ENCODE measurements at places on chromosomes 12 and 14. TPM values are rescaled to one million over a fixed set of nuclear protein-coding genes. Genes with fewer than 3 reads are reported as not detected.

- peak; percentile 88 for DNase-seq
Observed at GRCh38 chr12:77685112-77685511, 145.6 kb upstream of the NAV3 start.

DNA sequence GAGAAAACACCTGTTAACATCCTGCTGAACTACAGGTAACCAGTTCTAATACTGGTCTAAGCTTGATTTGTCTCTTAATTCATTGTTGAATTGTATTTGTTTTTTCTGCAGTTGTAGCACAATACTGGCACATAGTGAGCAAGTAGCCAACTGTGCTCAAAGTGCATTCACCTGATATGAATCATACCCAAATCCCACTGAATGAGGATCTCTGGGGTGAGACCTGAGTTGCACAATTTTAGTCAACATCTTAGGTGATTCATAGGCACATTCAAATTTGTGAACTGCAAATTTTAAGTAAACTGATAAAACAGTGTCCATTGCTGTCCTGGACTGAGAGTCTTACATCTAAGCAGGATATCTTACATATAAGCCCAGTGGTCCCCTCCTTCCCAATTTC lies 12.8 kb downstream of the KCNC2 start:
- no peak for DNase-seq

DNA sequence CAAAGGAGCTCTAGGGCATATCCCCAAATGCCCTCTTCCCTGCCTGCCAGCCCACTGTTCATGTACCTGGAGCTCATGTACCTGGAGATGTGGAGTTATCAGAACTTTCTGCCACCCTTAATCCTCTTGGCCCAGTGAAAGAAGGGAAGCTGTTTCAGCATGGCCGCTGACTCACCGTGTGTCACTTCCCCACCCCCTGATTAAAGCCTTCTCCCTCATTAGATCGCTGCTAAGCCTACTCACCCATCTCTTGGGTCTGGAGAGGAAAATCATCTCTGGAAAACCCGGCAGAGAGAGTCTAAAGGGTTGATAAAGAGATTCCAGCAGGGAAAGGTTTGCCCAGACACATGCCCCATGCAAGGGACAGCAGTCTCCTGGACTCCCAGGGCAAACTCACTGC lies 4.5 kb upstream of the LTBP2 start:
- peak; percentile 83 for DNase-seq

DNA sequence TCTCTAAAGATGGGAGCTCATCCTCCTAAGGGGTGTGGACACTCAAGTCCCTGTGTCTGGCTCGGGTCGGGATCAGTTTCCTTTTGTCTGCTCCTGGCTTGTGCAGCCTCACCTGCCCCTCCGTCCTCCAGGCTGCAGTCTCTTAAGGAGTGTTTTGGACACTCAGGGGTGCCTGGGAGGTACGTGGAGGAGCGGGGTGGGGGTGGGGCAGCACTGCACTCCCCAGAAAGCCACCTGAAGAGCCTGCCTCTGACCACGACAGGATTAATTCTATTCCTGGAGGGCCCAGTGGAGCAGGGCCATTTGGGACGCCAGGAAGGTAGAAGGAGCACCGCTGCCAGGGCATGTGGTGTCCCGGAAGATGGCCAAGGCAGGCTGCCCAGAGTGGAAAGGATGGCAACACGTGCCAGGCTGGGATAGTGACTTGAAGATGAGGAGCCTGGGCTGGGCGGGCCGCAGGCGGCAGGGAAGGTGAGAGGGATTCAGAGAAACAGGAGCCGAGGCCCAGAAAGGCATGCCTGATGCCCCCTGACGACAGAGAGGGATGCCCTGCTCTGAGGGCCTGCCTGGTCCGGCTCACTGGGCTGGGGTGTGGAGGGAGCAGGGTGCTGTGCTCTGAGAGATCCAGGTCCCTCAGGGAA lies 14.8 kb upstream of the LRTM2 start:
- no peak for DNase-seq

DNA sequence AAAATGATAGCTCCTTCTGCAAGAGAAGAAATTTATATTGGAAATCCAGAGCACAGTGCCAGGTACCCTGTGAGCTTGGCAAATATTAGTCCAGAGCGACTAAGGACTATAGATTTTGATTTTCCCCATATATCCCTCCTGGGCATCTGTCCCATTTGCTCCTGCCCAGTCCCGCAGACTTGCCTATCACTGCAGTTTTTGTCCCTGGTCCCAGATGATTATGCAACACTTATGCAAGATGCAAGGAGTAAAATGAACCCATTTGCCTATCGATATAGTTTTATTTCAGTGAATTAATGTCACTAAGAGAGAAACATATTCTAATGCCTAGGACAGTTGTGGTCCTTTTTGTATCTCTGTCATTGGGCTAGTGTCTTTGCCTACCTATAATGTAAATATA lies 215.9 kb upstream of the BMP4 start:
- DNase-seq: peak; percentile 43

DNA sequence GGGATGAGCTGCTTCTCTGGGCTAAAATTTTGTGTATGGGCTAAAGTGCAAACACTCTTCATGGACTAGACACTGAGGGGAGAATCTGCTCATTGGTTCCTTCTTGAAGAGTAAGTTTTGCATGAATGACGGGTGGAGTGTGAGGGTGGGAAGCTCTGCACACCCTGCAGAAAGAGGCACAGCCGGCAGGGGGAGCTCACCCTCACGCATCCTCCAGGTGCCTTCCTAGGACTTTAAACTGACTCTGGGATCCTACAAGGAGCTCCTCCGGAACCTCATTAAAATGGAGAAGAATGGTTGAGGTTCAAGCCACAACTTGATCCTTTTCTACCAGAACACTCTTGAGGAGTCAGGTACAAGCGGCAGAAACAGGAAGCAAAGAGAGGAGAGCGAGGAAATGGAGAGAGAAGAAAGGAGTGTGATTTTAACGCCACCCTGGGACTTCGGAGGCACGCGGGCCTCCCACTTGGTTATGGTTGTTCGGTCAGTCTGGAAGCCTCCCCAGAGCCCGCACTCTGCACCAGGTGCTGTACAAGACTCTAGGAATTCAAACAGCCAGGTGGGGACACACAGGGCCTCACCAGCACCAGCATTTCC lies 87.5 kb downstream of the SETD3 start:
- DNase-seq: peak; percentile 31

Gene ASB2
- total RNA-seq: 0.49 TPM

Gene LALBA
- not detected for total RNA-seq

Gene KIF21A
- total RNA-seq: 10.8 TPM

Gene RNASE9
- not detected for total RNA-seq

Gene RNASE3
- total RNA-seq: not detected

Gene CCDC38
- not detected for total RNA-seq

Gene CLEC2D
- total RNA-seq: 4.6 TPM

Gene PRB2
- not detected for total RNA-seq

Gene KCNMB4
- total RNA-seq: 2.0 TPM

All from fibroblast of the aortic adventitia (primary cell).